ENCODE measurements at places on chromosomes 5 and 9.
A peak's percentile ranks its signal among the peaks of the same experiment; 100 is the strongest.

- DNase-seq = no peak
Measured at GRCh38 chr5:132261881-132262845, 4.7 kb downstream of the PDLIM4 start.

DNA sequence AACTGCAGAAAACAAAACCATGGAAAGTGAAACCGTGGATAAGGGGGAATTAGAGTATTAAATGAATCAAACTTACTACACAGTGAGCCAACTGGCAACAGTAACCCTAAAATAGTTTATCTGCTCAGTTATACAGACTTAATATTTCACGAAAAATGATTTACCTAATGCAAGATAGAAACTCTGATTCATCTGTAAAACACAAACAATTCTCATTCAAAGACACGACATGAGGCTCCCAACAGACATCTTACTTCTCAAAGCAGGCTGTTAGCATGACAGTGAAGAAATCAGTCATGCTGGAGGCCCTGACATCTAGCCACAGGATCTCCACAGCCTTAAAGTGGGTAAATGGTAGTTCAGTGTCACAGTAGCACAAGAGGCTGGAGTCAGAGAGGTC lies 131.2 kb downstream of the FBN2 start:
- DNase-seq = no peak

DNA sequence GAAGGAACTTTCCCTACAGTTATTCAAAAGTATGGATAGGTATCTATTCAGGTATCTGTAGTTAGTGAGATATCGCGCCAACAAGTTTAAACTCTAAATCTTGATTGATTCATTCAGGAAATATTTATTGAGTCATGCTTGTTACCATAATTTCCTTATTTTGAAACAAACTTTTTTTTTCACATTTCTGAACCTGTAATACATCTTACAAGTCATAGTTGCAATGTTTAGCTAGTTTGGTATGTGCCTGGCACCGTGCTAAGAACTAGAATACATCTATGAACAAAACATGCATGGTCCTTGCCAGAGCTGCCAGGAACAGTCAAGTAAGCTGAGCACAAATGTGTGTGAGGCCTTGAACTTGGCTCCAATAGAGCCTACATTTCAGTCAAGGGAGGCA lies 226.4 kb downstream of the PCSK5 start:
- peak; percentile 79 for DNase-seq

DNA sequence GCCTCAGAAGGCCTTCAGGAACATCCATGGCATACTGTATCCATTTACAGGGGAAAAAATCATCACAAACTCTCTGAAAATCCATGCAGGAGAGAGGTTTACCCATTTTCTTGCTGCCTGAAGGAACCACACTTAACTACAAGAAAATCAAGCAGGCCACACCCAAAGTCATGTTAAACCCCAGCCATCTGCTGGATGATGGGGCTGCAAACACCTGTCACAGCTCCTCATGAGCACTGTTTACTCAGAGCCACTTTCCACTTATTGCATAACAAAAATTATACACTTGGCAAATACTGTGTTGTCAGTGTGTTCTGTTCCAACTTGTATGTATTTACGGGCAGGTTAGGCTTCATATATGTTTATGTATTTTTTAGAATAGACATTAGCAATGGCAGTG lies 35.8 kb downstream of the PPIC start:
- peak; percentile 13 for DNase-seq

DNA sequence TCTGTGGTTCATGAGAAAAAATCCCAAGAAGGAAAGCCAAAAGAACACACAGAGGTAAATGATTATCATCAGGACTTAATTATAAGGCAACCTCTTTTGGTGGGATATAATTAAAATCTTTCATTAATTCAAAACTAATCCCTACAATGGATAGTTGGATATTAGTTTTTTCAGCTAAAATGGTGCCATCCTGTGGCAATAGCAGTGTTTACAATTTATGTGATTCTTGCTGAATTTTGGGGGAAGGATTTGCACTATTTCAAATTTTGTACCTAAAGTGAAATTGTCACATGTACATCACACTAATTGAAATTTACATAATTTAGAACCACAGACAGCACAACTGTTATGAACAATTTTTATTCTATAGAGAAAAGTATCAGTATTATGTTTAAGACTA lies 67.0 kb downstream of the CAST start:
- no peak for DNase-seq

- no peak for DNase-seq
Measured at GRCh38 chr9:14151451-14151850, 162.5 kb downstream of the NFIB start.

GRCh38 chr9:135992486-135993408 lies 31.6 kb upstream of the UBAC1 start:
- peak; percentile 62 for DNase-seq

DNA sequence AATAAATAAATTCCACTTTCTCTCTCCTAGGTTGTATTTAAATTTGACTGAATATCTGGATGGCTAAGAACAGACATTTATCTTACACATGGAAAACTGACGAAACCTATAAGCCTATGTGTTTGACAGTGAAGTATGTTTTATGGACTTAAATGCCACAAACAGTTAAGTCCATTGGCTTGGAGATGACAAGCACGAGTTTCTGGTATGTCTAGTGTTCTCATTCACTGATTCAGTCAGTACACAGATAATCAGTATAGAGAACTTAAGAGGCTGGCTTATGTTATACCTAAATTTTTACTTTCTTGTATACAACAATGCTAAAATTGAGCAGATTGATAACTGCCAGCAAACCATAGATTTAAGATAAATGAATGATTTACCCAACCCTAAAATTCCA lies 38.9 kb downstream of the SNAPC3 start:
- DNase-seq = no peak

- DNase-seq = peak; percentile 65
Measured at GRCh38 chr5:78533356-78533755, 115.2 kb downstream of the LHFPL2 start.

- DNase-seq = no peak
Measured at GRCh38 chr5:33291216-33292000, 149.4 kb upstream of the TARS1 start.

DNA sequence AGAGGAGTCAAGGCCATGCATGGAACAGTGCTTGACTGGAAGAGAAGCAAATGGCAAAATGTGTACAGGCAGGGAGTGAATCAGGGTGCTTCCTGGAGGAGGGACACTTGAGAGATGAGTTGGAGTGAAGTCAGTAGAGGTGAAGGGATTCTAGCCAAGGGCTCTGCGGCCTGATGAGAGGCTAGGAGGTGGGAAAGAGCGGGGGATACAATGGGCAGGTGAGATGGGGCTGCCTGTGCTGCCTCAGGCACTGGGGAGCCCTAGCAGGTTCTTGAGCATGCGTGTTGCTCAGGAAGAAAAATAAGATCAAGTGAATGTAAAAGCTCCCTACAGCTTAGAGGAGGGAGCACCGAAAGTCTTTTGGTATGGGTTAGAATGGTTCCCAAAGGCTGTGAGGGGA lies 22.3 kb downstream of the ERGIC1 start:
- no peak for DNase-seq

- no peak for DNase-seq
Measured at GRCh38 chr9:112184946-112185345, 9.8 kb upstream of the SUSD1 start.

Data from epithelial cell of esophagus (primary cell).